ENCODE measurements at places on chromosomes 6 and 20.

- no peak for DNase-seq
Measured at GRCh38 chr6:25698631-25699030, 46.6 kb downstream of the SCGN start.

- DNase-seq = no peak
Measured at GRCh38 chr6:49252901-49253300, 210.2 kb downstream of the MMUT start.

DNA sequence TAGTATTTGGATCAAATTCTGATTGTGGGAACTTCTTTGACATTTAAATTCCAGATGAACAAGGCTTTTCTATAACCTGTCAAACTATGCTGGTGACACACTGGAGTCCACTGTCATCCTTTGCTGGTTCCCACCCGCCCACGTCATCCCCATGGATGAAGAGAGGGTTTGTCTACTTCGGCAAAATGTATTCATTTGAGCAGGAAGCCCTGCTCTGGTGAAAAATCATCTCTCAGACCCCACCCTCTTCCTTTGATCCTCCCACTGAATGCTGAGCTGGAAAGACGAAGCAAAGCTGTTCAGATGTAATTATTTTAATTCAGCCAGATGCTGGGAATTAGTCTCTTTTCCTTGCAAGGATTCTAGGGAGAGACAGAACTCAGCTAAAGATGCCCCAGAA lies 50.5 kb downstream of the CPNE5 start:
- no peak for DNase-seq

DNA sequence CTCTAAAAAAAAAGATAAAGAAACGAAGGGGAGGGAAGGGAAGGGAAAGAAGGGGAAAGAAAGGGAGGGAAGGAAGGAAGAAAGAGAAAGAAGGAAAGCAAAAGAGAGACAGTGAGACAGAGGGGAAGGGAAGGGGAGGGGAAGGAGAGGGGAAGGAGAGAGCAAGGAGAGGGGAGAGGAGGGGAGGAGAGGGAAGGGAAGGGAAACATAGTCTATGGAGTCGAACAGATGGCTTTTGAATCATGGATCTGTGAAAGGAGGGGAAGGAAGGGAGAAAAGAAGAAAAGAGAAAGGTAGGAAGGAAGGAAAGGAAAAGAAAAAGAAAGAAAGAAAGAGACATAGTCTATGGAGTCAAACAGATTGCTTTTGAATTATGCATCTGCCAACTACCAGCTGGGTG lies 16.7 kb upstream of the NCOA6 start:
- no peak for DNase-seq

- no peak for DNase-seq
Measured at GRCh38 chr6:44262467-44263353, 2.6 kb downstream of the NFKBIE start.

GRCh38 chr6:134414793-134415192 lies 96.9 kb upstream of the SGK1 start:
- DNase-seq = no peak

DNA sequence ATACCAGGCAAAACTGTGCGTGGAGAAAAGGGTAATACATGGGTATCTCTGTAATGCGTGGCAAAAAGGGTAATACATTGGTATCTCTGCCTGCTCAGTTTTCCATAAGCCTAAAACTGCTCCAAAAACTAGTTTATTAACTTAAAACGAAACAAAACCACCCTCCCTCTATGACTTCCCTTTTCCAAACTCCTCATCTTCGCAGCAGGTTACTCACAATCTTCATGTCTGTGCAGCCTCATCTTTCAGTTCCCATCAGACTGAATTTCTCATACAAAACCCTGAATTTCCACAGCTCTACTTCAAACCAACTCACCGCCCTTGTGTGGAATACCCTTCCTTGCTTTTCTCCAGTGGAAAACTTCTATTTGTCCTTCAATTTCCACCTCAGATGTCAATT lies 199.4 kb downstream of the PHACTR1 start:
- no peak for DNase-seq

GRCh38 chr6:55836945-55837344 lies 38.4 kb downstream of the BMP5 start:
- DNase-seq = no peak

DNA sequence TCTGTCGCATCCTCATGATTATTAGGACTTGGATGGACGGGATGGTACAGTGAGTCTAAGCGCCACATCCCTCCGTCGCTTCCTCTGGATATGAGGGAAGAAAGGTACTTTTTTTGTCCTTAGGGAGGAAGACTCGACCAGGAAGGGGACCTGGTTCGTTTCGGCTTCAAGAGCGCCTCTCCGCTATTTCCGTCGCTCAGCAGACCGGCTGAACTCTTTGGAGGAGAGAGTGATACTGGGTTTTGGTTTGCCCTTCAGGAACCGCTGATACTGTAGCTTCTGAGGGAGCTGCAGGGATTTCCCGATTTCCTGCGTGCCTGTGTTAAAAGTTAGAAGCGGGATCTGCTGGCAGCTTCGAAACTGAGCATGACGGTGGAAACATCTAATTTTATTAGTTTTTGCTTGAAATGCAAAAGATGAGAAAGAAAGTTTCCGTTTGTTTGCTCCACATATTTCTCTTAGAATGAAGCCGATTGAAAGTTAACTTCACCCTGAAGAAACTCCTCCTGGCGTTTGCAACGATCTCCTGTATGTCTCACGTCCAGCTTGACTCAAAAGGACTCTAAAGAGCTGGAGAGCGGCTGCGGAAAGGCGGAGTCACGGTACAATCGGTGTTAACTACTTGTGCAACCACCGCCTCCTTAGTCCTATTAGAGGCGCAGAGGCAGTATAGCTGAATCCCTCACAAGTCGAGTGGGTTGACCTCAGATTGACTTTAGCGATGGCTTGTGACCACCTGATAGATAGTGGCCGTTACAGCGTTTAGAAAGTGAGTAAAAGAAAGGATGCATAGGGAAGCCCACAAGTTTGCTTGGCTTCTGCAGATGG lies 129.4 kb downstream of the TRIM27 start:
- no peak for DNase-seq

- DNase-seq = no peak
Measured at GRCh38 chr20:856361-856775, 22.9 kb downstream of the FAM110A start.

DNA sequence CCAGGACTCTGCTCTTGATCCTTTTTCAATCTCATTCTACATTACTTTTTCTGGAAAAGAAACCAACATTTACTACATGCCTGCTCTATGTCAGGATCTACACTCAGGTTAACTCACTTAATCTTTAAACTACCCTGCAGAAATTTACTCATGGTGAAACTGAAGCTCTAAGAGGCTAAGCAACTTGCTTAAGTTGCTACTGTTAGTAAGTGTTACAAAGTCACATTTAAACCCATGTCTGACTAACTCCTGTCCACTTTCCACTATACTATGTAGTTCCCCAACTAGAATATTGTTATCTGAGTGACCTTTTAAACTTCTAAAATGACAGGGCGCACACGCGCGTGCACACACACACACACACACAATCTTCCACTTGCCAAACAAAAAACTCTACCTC lies 5.0 kb downstream of the CEP162 start:
- no peak for DNase-seq

DNA sequence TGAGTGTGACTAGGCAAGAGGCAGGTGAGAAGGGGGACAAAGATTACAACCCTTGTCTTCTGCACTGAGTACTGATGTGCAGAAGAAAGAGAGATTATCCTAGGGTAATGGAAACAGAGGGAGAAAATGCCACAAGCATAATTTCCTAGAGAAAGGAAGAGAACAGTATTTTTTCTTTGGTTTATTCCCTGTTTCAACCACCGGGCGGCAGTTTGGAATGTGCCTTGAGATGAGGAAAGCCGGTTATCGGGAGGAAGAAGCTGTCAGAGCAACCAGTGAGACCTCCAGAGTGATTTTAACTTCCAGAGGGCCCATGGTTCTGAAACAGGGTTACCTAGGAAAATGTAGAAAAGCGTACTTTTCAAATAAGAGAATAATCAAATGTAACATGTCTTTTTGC lies 121.4 kb downstream of the REV3L start:
- no peak for DNase-seq

GRCh38 chr6:98925831-98926230 lies 21.9 kb downstream of the FBXL4 start:
- no peak for DNase-seq

DNA sequence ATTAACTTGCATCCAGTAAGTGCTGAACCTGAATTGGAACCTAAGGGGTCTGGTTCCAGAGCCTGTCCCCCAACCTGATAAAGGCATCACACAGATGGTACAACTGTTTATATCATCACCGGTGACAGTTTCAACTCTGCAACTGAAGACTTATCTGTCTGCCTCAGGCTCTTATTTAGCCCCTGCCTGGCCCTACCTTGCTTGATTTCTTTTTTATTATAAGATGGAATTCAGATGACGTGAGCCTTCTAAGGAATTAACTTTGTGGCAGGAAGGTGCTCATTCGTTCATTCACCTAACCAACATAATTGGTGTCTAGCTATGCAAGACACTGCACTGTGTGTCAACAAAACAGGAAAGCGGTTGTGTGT lies 175.0 kb downstream of the BCAS1 start:
- DNase-seq = no peak

DNA sequence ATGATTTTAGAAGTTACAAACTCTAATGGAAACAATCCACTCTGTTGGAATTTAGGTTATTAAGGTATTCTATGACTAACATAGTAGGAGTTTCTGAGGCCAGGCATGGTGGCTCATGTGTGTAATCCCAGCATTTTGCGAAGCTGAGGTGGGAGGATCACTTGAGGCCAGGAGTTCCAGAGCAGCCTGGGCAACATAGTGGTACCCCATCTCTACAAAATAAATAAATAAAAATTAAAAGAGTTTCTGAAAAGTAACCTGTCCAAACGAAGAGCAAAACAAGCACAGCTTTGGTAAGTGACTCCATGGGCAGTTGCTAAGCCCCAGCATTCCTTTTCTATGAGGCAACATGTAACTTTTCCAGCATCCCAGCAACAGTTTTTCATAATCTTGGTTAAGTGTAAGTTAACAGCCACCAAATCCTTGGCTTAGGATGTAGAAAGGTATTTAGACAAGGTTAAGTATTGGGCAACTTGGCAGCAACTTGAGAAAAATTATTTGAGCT lies 86.3 kb downstream of the SOX4 start:
- DNase-seq = no peak

GRCh38 chr20:2872459-2873009 lies 747 bp upstream of the PTPRA start:
- peak; percentile 78 for DNase-seq

DNA sequence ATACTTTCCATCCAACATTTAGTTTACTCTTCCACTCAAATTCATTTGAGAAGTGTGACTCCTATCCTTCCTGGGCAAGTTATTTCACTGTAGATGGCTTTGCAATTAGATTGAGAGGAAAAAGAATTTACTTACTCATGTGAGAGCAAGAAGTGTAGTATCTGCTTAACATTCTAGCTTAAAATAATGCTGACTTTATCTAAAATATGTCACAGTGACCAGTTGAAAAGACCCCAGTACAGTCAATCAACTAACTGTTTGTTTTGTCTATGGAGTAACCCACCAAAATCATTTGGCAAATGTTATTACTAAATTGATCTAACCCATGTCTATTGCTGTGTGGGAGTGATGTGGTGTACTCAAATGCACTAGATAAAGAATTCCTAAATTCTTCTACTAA lies 8.9 kb upstream of the TCF21 start:
- no peak for DNase-seq

DNA sequence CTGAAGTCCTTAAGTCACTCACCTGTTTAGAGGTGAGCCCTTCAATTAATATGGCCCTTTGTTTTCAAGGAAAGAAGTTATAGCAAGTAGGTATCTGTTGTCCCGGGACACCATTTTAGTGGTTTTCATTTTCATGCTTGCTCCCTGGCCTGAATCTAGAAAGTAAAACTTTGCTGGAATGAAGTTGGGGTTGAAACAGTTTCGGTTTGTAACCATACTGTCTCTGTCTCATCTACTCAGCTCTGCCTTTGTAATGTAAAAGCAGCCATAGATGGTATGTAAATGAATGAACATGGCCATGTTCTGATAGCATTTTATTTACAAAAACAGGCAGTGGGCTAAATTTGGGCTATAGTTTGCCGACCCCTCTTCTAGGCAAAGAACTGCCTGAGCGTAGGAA lies 64.9 kb upstream of the GNRH2 start:
- no peak for DNase-seq

GRCh38 chr6:117441824-117442264 lies 16.1 kb upstream of the ROS1 start:
- no peak for DNase-seq

- peak; percentile 83 for DNase-seq
Measured at GRCh38 chr6:13813621-13814175, 659 bp downstream of the MCUR1 start.

GRCh38 chr6:108714766-108715414 lies 133.3 kb upstream of the ARMC2 start:
- DNase-seq = no peak

Data from GM13976 (cell line).